ENCODE measurements at places on chromosomes 1 and 21.

- no peak for DNase-seq
These were observed 160.2 kb upstream of the COA6 start for GRCh38 chr1:234212764-234213657.

GRCh38 chr21:26546446-26547097 lies 26.5 kb downstream of the CYYR1 start:
- DNase-seq, result peak; percentile 14

- no peak for DNase-seq
These were observed 67.2 kb downstream of the SCCPDH start for GRCh38 chr1:246791303-246791918.

DNA sequence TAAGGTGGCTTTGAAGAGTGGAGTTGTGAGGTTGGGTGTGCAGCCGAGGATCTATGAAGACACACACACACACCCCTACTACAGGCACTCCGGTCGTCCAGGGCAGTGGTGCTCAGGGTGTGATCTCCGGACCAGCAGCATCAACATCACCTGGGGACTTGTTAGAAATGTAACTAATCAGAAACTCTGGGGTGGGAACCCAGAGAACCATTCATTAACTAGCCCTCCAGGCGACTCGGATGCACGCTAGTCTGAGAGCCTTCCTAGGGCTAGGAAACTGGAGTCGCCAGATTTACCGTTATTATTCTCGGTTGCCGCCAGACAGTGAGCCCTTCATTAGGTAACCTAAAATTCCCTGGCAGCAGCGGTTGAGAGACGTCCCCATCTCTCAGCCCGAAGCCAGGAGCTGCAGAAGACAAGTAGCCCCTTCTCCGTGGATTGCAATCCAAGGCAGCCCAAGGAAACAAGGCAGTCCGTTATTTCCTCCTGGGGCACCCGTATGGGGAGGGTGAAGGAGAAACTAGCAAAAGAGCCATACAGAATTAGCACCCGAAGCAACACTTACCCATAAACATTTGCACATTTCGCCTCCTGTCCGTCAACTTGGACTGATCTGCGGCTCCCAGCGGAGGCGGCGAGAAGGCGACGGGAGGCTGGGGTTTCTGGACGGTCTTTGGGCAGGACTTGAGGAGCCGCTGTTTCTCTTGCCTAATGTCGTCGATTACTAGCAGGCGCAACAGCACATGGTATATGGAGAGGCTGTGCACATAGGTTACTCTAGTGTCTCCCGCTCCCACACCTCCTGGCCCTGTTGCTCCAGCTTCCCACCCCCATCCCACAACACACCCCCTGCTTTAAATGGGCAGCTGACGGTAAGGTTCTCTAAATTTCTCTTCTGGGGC lies 2.9 kb upstream of the CCN1 start:
- no peak for DNase-seq

- no peak for DNase-seq
These were observed 161.3 kb downstream of the NEK7 start for GRCh38 chr1:198318085-198318484.

DNA sequence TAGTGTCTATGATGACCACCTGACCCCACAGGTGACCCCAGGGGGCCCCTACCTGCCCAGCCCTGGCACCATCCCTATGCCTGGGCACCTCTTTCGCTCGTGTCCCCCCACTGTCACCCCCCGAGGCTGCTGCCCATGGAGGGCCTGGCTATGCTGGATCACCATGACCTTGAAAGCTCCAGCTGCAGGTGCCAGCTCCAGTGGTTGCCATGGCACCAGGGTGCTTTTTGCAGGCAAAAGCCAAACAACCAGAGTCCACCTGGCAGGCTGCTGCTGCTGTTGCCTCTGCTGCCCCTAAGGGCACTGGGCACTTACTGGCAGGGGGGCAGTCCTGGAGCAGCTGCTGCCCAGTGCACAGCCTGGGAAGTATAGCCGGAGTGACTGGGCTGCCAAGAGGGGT lies 21.7 kb downstream of the ETNK2 start:
- no peak for DNase-seq

DNA sequence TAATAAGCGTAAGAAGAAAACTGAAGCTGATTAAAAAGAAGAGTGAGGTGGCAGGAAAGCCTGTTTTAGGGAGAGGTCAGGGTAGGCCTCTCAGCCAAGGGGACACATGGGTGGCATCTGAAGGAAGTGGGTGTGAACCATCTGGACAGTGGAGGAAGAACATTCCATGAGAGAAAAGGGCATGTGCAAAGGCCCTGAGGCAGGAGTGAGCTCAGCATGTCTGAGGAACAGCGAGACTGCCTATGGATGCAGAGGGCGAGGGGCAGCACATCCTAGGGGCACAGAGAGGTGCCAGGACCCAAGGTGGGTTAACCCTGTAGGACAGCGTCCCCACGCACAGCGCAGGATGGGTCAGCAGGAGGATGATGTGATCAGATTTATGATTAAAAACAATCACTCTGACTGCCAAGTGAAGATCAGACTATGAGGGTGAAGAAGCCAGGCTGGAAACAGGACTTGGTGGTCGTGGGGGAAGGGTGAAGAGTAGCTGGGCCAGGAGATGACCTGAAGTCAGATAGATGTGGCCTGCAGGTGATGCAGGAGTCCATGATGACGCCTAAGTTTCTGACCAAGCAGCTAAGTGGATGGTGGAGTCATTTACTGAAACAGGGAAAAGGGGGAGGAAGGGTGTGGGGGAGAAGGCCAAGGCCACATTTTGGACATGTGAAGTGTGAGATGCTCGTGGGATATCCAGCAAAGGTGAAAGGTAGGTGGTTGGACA lies 37.9 kb downstream of the PABPC4 start:
- DNase-seq, result no peak

- peak; percentile 72 for DNase-seq
These were observed 17.4 kb upstream of the KCNAB2 start for GRCh38 chr1:6028042-6028850.

- no peak for DNase-seq
These were observed 46.6 kb downstream of the S1PR1 start for GRCh38 chr1:101283443-101283842.

GRCh38 chr1:109805486-109806165 lies 41.9 kb upstream of the EPS8L3 start:
- DNase-seq, result no peak

- no peak for DNase-seq
These were observed 86.1 kb upstream of the CYYR1 start for GRCh38 chr21:26659182-26659581.

- no peak for DNase-seq
These were observed 34.0 kb downstream of the GLIS1 start for GRCh38 chr1:53704804-53705445.

DNA sequence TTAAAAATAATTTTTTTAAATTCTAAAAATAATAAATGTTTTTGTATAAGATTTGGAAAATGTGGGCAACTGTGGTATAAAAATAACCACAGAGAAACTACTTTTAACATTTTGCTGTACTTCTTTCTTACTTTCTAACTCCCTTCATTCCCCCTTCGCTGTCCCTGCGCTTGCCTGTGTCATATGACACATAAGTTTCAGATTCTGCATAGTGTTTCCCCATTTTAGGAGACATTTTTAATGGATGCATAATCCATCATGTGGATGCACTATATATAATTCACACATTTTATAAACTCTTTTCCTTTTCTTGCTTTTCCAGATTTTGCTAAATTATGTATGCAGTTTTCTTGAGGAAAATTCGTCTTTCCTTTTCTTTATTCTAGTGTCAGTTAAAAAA lies 16.3 kb downstream of the ATG4C start:
- DNase-seq, result no peak

GRCh38 chr1:8986814-8987190 lies 39.4 kb downstream of the SLC2A7 start:
- DNase-seq, result no peak

- DNase-seq, result no peak
These were observed 76.4 kb upstream of the IFFO2 start for GRCh38 chr1:19032701-19033514.
